ENCODE measurements at places on chromosomes 7 and 10.

DNA sequence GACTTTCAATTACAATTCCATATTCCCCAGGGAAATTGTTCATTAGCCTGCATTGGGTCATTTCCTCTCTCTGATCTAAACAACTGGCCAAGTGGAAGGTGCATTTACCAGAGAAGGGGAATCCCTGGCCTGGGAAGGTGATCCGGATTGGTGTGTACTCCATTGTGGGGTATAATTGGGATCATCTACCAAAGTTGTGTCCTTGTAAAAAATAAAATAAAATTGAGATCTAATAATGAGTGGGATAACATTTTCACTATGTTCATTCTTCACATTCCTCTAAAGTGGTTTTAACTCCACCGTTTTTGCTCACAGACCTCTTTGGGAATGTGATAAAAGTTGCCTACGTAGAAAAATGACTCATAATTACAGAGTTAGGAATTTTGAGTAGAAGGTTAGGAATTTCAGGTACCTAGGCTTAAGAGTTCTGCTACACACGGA, 22.8 kb downstream of the ARL5B start:
- no peak for DNase-seq

DNA sequence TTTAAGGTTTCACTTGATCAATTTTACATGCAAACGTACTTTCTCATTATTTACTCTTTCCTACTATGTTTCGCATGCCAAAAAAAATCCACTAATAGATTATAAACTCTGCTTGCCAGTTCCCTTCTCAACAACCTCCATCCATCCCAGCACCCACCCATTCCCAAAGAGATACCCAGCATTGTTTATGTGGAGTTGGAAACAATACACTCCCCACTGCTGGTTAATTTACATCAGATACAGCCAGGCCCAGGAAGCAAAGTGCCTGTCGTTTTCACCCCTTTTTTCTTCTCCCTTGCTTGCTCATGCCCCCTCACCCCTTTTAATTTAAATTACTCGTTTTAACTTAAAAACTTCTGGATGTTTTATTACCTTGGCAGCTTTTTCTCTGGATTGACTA, 59.9 kb downstream of the HIBADH start:
- no peak for DNase-seq

DNA sequence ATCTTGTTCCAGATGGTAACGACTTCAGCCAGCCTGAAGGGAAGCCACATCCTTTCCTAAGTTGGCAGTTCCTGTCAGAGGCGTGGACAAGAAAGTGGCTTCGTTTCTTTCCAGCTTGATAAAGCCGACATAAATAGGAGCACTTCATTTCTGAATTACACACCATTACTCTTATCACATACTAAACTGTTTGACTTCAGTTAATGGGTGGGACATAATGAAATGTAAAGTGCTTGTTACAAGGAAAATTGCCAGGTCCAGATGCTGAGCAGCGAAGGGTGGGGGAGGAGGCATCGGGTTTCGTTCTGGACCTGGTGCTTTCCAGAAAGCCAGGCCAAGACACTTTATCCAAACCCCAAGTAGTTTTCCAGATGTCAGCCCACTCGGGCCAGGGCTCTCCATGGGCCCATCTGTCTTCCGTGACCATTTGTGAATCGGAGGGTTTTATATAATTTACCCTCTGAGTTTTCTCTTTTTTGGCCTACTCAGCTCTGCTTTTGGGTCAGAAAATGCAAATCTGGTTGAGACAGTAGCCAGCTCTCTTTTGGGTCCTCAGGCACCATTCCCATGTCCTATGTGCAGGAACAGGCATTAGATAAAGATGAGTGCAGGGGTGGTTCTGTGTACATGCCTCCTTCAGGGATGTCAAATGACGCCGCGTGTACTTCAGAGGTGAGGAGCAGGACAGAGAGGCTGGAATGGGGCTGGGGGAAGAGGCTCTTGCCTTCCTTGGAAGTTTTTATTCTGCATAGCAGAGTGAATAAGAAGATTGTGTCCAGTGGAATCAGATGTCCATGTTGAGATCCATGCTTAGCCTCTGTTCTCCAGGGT, 90.2 kb downstream of the TACC2 start:
- DNase-seq, result no peak

DNA sequence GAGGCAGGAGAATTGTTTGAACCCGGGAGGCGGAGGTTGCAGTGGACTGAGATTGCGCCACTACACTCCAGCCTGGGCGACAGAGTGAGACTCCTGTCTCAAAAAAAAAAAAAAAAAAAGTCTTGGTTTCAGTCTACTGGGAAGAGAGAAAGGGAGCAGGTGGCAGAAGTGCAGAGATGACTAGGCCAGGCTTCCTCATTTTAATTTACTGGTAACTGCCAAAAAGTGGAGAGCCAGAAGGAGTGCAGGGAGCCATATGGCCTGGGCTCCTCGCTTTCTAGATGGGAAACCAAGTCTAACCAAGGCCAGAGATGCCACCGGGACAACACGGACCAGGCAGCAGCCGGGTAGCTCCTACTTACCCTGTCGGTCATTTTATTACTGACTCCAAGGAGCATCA, 12.2 kb downstream of the SEPHS1 start:
- DNase-seq, result no peak

- no peak for DNase-seq
These were observed 34.1 kb downstream of the DNAJB9 start for GRCh38 chr7:108603656-108604306.

- DNase-seq, result no peak
These were observed 405.7 kb upstream of the RNF32 start for GRCh38 chr7:156234666-156235494.

DNA sequence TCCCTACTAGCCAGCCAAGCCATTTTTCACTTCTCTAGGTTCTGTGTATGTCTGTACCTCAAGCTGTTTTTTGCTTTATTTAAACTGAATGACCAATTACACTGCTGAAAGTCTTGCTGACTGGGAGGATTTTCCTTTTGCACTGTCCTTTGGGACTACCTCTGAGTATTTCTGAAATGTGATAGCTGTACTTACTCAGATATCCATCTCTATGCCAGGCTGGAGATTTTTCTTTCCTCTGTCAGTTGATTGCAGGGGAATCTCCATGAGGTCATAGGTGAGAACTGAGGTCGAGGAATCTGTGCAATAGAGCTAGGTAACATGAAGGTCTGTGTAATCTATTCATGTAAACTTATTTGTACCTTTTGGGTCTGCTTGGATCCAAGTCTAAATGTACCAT, 38.9 kb upstream of the ANKRD1 start:
- no peak for DNase-seq

- DNase-seq, result peak; percentile 20
These were observed 500 bp downstream of the CUL1 start for GRCh38 chr7:148699024-148699781.

DNA sequence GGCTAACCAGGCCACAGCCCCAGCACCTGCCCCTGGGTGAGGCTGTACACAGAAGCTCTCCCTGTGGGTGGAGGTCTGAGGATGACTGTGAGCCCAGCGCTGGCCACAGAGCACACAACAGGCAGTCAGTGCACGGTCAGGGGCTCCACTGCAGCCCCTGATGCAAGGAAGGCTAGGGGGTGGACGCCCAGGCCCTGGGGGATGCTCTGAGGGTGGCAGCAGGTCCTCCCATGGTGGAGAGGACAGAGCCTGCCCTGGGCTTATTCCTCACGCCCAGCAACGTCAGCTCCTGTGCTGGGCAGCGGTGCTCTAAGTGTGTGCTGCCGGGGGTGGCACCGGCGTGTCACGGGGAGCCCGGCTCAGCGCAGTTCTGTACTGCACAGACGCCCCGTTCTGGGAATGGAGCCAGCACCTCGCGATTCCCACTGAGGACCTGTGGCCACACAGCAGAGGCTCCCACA, 223.2 kb downstream of the MAD1L1 start:
- no peak for DNase-seq

DNA sequence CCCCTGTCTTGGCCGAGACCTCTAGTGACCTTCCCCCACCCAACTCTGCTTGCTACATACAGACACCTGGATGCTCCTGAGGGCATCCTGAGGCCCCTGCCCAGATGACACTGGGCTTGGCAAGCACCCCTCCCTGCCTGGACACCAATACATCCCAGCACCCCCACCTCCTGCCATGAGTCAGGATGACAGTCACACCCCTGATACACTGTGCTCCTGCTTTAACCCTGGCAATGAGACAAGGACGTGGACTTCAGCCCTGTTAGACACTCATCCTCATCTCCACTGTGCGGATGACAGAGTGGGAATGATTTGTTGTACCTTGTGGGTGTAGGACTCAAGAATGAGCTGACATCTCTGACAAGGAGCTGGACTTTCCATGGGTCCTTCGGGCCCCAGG, 186.3 kb upstream of the ADCY1 start:
- DNase-seq, result no peak

GRCh38 chr10:75718991-75719390, 287.6 kb downstream of the LRMDA start:
- DNase-seq, result no peak

- DNase-seq, result no peak
These were observed 5.9 kb downstream of the AKAP9 start for GRCh38 chr7:91946549-91946948.

DNA sequence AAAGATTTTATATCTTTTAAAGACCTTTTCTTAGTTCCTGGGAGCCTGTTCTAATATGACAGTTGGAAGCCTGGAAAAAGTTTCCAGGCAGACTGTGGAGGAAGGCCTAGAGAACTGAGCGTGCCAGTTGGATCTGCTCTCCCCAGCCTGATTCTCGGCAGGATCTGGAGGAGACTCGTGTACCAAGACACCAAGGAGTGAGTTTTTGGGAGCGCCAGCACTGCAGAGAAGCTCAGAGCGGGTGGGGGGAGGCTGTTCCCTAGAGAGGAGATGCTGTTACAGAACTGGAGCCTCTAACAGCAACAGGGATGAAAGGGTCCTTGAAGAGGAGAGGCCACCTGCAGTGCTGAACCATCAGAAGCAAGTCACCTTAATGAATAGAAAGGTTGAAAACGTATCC, 52.9 kb downstream of the LYZL2 start:
- DNase-seq, result no peak

DNA sequence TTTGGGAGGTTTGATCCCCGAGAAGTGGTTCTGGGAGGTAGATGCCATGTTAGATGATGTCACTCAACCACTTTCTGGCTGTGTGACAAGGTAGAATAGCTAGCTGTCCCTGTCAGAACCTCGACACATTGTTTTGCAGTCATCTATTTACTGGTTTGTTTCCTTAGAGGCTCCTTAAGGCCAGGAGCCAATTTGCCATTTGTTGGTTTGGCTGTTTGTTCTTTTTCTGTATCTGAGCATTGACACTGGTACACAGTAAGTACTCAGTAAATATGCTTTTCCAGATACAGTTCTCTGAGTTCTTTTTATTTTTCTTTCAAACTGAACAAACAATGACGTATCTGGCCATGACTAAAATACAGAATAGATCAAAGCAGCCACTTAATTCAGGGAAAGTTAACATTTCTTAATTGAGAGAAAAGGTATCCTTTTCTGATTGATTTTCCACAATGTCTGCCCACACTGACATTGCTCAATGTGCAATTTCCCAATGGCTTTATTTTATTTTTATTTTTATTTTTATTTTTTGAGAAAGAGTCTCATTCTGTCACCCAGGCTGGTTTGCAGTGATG, 121.6 kb downstream of the SPAG6 start:
- no peak for DNase-seq

DNA sequence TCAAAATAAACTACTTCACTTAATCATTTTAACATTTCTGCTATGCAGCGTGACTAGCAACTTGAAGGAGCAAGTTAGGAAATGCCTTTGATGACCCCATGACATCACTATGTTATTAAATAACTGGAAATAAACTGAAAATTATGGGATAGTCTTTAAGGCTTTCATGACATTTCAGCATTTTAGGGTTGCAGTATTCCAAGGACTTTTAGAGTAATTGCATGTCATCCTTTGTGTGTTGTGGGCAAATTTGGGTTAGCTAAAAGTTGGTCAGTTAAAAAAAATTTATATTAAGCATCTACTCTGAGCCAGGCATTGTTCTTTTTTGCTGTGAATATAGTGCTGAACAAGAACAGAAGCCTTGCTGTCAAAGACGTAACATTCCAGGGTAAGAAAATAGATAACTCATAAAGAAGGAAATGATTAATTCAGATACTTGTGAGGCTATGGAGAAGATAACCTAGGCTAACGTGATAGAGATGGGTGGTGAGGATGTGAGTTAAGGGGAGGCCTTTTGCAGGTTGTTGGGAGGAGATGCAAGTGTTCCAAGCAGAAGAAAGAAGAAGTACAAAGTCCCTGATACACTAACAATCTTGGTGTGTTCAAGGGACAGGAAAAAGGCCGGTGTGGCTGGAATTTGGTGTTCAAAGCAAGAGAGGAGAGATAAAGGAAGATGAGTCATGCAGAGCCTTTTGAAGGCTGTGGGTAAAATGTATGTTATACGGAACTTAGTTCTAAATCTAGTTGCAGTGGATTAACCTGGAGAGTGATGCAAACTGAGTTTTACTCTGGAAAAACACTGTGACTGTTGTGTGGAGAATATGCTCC, 610.2 kb downstream of the AUTS2 start:
- no peak for DNase-seq

DNA sequence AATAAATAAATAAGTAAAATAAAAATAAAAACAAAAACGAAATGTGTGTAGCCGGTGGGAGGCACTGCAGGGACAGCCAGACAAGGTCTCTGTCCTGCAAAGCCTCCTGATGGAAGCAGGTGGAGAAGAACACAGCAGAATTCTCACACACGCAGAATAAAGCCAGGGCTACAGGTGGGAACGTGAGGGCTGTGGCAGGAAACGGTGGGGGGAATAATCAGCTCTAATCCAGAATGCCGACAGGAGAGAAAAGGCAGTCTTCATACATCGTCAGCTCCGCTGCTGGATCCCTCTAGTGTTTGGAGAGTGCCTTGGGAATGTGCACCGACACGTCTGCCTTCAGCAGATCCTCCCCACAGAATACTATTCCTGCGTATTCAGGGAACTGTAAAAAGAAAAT, 6.8 kb upstream of the SNX8 start:
- no peak for DNase-seq

GRCh38 chr7:47720141-47720906, 138.4 kb upstream of the TNS3 start:
- no peak for DNase-seq

GRCh38 chr10:107717046-107717445, 552.5 kb upstream of the SORCS1 start:
- DNase-seq, result no peak

DNA sequence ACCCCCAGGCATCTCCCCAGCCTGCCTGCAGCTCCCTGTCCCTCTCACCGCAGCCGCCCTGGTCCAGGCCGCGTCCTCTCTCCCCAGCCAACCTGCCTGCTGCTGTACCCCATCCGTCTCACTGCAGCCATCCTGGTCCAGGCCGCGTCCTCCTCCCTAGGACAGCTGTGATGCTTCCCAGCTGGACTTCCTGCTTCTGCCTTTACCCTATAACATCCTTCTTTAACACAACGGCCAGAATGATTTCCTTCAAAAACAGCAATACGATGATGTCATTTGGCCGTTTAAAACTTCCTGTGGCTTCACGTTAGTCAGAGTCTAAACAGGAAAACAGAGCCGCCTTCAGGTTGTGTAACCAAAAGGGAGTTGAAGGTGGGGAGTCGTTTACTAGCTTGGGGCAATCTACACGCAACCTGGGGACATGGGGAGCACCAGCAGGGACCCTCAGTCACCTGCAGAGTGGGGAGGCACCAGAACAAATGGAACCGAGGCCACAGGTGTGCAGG, 32.2 kb upstream of the ZFAND2A start:
- DNase-seq, result no peak
